ENCODE measurements at places on chromosomes 5 and 9. TPM values are rescaled to one million over a fixed set of nuclear protein-coding genes. Genes with fewer than 3 reads are reported as not detected.

Gene SARDH
- total RNA-seq, result 5.5 TPM

Gene CHSY3
- not detected for total RNA-seq

Gene EDIL3
- total RNA-seq, result not detected

Gene FRMD3
- total RNA-seq, result 0.27 TPM

Gene ADGRD2
- not detected for total RNA-seq

Gene CMBL
- total RNA-seq, result 1.2 TPM

Gene CCL27
- total RNA-seq, result not detected

Gene CTSV
- 0.16 TPM for total RNA-seq

Gene FBN2
- not detected for total RNA-seq

GRCh38 chr5:152953788-152954483, 536.5 kb upstream of the GRIA1 start:
- no peaks in the 10 kb centered on the region for H3K36me3 ChIP-seq
- H3K27me3 ChIP-seq, result no peaks in the 10 kb centered on the region
- DNase-seq, result no peak
- no peaks in the 10 kb centered on the region for H3K4me1 ChIP-seq

DNA sequence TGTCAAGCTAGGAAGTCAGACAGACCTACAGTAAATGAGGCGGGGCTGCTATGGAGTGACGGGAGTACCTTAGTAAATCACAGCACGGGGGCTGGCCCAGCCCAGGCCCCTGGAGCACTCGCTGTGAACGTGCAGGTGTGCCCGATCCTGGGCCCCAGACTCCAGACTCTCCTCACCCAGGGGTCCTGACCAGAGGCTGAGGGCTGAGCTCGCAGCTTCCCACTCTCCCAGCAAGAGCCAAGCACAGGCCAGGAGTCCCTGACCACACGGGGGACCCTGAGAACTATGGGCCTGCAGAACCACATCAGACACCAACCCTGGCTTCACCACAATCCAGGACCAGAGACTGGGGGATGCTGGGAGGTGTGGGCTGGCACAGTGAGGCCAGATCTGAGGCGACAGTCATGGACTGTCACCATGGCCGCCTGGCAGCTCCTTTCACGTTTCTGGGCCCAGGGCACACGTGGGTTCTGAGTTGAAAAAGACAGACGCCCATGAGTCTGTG, 73.4 kb downstream of the ADAMTS2 start:
- no peaks in the 10 kb centered on the region for H3K4me1 ChIP-seq
- H3K27ac ChIP-seq, result no peak overlapping the region
- H3K27me3 ChIP-seq, result no peaks in the 10 kb centered on the region

GRCh38 chr5:66326276-66326675, 182.2 kb downstream of the SREK1 start:
- no peak for DNase-seq
- H3K4me3 ChIP-seq, result no peak overlapping the region
- H3K4me1 ChIP-seq, result peaks cover 9% of the 10 kb centered on the region
- no peaks in the 10 kb centered on the region for H3K36me3 ChIP-seq
- H3K27me3 ChIP-seq, result peaks cover 1% of the 10 kb centered on the region

DNA sequence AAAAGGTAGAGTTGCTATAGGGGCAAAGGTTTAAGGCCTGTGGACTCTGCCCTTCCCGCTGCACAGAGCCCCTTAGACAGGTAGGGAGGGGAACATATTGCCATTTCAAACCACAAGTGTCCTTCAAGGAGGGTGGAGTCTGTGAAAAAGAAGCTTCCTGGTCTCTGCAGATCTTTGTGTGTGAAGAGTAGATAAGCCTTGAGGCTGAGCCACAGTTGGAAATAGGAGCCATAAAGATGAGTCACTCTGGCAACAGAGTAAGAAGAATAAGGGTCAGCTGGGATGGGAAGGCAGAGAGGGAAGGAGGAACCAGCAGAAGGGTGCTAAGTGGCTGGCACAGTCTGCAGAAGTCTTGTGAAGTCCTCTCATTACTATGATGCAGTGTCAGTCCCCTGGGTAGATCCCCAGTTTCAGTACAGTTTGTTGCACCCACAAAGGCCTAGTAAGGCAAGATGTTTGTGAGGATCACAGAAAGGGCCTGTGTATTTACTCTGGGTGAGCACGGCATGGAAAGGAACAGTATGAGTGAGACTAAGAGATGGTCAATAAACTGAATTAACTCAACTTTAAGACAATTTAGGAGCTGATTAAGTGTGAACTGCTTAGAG, 18.1 kb downstream of the GRXCR2 start:
- no peaks in the 10 kb centered on the region for H3K36me3 ChIP-seq
- H3K4me1 ChIP-seq, result peaks cover 4% of the 10 kb centered on the region
- H3K27me3 ChIP-seq, result peaks cover 5% of the 10 kb centered on the region
- no peak overlapping the region for H3K4me3 ChIP-seq

GRCh38 chr9:92728831-92729734, 35.5 kb downstream of the BICD2 start:
- H3K36me3 ChIP-seq, result peaks cover 5% of the 10 kb centered on the region
- no peak for DNase-seq
- H3K4me3 ChIP-seq, result no peak overlapping the region
- no peaks in the 10 kb centered on the region for H3K27me3 ChIP-seq

- H3K4me1 ChIP-seq, result no peaks in the 10 kb centered on the region
These were observed 137.3 kb upstream of the ACO1 start for GRCh38 chr9:32247168-32247567.

DNA sequence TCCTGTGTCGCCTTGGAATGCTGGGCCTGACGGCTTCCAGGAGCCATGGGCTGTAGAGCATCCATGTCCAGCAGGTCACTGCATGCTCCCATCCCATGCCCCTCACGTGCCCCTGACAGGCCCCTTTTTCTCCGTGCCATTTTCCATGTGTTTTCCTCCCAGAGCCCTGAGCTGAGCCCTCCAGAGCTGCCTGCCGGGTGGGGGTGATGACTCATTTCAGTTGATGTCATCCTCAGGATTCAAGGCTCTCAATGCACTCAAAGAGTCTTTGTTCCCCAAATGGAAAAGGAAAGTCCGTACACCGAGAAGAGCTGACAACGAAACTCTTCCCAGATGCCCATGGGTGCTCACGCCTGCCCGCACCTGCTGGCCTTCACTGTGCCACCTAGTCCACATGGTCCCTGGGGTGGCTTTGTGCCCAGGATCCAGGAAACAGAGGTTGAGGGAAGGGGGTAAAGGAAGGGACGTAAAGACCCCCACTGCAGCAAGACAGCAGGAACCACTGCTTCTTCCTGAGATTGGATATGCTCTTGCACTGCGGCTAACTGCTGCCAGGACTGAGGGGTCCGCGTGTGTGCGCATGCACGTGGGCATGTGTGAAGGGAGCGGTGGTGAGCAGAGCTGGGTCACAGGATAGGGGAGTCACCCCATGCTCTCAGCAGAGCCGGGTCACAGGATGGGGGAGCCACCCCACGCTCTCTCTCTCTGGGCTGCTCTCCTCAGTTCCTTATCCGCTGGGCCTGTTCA, 27.6 kb downstream of the COL15A1 start:
- H3K4me3 ChIP-seq, result no peak overlapping the region
- H3K4me1 ChIP-seq, result peaks cover 3% of the 10 kb centered on the region
- H3K27ac ChIP-seq, result no peak overlapping the region
- H3K27me3 ChIP-seq, result no peaks in the 10 kb centered on the region
- no peaks in the 10 kb centered on the region for H3K36me3 ChIP-seq

GRCh38 chr9:83027153-83027891, 35.6 kb downstream of the RASEF start:
- no peaks in the 10 kb centered on the region for H3K4me1 ChIP-seq
- DNase-seq, result no peak
- H3K27me3 ChIP-seq, result peaks cover 2% of the 10 kb centered on the region
- H3K36me3 ChIP-seq, result no peaks in the 10 kb centered on the region
- no peak overlapping the region for H3K27ac ChIP-seq

DNA sequence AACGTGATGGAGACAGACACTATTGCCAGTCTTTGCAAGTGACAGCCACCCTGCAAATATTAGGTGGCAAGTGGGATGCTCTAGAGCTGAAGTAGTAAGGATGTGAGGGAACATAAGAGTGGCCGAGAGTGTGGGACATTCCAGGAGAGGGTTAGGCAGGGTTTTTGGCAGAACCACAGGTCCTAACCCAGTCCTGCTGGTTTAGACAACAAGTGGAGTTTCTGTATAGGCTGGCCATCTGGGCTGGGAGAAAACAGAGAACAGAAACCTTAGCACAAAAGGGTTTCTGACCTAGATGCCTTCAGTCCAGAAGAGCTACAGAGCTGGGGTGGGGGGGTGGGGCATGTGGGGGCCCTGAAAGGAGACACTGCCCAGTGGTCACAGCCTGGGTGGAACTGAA, 107.4 kb downstream of the TMEM174 start:
- peaks cover 44% of the 10 kb centered on the region for H3K27me3 ChIP-seq
- H3K27ac ChIP-seq, result no peak overlapping the region
- DNase-seq, result no peak
- no peak overlapping the region for H3K4me3 ChIP-seq

DNA sequence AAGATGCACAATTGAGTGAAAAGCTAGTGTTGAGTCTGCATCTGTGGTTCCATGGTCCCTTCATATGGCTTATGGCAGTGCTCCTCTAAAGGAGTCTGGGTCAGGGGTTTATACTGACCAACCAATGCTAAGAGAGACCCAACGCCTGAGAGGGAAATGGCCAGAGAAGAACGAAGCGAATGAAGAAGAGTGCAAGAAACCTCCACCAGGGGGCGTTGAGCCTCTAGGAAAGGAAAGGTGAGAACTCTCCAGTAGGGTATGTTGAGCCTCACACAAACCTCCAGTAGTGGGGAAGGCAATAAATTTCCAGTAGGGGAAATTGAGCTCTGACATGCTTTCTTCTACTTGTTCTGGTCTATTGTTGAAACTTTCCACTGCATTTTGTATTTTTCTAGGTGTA, 470.6 kb downstream of the PRDM9 start:
- no peaks in the 10 kb centered on the region for H3K27me3 ChIP-seq
- no peaks in the 10 kb centered on the region for H3K4me1 ChIP-seq
- DNase-seq, result peak; percentile 32
- no peaks in the 10 kb centered on the region for H3K36me3 ChIP-seq

DNA sequence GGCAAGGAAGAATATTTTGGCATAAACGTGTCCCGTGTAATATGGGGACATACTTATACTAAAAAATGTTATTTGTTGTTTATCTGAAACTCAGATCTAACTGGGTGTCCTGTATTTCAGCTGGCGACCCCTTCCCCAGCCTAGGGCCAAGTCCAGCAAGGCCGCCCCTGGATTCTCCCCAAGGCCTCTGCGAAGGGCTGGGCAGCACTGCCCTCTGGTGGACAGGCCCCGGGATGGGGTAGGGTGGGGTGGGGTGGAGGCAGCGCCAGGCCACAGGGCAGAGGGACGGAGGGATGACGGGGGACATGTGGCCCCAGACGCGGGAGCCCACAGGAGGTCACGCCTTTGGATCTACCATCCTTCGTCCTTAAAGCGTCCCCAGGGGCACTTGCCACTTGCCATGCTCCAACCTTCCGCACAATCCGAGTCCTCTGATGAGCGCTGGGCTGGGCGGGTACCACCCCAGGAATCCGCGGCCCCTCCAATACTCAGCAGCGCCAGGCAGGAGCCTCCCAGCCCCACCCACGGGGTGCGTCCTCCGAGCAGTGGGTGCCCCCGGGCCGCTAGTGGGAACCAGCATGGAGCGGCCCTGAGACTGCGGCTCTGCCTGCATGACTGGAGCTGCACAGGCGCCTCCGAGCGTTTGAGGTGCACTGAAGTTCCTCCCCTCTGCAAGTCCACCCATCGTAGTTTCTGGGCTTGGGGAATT, 7.1 kb upstream of the AGPAT2 start:
- H3K4me1 ChIP-seq, result peaks cover 5% of the 10 kb centered on the region
- no peak overlapping the region for H3K27ac ChIP-seq
- H3K36me3 ChIP-seq, result no peaks in the 10 kb centered on the region
- peak; percentile 54 for DNase-seq
- H3K27me3 ChIP-seq, result peaks cover 9% of the 10 kb centered on the region

DNA sequence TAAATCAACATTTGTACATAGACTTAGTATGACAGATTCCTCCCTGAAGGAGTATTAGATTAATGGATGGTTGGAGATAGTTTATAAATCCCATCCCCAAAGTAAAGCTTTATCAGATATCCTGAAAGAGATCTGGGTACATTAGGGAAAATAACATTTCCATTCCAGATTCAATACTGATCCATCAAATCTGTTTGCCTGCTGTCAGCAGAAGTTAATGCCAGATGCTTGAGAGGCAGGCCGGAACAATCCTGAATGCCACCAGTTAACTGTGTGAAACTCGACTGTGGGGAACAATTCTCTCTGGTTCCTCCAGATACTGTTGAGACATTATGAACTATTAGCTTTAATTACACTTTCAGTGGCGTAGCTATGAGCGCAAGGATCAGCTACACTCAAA, 1166.8 kb downstream of the MAT2B start:
- H3K27me3 ChIP-seq, result no peaks in the 10 kb centered on the region
- H3K27ac ChIP-seq, result no peak overlapping the region
- H3K4me1 ChIP-seq, result no peaks in the 10 kb centered on the region
- no peak for DNase-seq
- no peaks in the 10 kb centered on the region for H3K36me3 ChIP-seq

GRCh38 chr5:178083922-178084321, 29.4 kb upstream of the N4BP3 start:
- H3K4me3 ChIP-seq, result no peak overlapping the region
- H3K27me3 ChIP-seq, result peaks cover 3% of the 10 kb centered on the region
- DNase-seq, result no peak
- H3K4me1 ChIP-seq, result no peaks in the 10 kb centered on the region

DNA sequence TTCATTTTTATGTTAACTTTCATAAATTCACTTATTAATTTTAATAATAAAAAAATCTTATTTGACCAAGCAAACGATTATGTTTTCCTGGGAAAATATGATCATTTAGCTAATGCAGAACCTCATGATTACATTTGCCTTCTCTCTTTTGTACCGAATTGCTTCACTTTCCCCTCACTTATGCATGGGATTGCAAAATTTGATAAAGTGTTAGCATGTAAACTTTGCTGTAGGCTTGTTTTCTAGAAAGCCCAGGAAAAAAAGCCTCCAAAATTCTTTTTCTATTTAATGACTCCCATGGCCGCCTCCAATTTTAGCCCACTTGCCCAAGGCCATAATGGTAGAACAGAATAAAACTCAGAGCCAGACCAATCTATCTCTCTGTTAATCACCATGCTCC, 82.8 kb upstream of the FBXL7 start:
- no peak overlapping the region for H3K4me3 ChIP-seq
- H3K27me3 ChIP-seq, result no peaks in the 10 kb centered on the region
- no peaks in the 10 kb centered on the region for H3K36me3 ChIP-seq
- no peaks in the 10 kb centered on the region for H3K4me1 ChIP-seq
